ENCODE measurements at places on chromosomes 4 and X.

- no peak for DNase-seq
These were observed 8.8 kb downstream of the PPM1K start for GRCh38 chr4:88275516-88275915.

DNA sequence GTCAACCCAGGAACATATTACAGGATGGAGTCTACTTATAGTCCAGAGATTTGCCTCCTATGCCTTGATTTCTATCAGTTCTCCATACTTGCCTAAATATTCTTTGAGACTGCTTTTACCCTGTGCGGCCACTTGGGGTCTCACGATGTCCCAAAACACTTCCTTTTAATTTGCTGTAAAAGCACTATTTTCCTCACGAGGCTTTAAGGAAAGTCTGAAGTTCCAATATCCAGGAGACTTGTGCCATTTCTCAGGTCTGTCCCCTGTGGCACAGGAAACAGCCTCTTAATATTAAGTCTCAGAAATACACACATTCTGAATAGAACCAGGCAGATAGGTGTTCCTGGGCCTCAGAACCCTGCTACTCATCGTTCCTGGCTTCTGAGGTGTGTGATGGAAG is 142.9 kb downstream of the TMEM164 start:
- DNase-seq: no peak

GRCh38 chrX:30786374-30786773 is 102.7 kb downstream of the TAB3 start:
- no peak for DNase-seq

DNA sequence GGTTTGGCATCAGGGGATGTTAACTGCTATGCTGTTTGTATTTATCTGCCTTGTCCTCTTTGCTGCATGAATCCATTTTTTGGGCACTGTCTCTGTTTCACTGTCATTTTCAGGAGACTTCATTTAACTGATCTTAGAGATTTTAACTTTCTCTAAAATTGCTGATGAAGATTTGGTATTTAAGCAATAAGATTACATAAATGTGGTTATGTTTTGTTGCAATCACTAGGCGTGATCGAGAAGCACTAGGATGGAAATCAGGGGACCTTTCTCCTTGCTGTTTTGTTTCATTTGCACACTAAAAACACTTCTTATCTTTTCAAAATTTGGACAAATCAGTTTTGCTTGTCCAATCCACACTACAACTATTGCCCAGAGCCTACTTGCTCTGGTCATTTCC is 15.4 kb downstream of the CXCL2 start:
- DNase-seq: no peak

GRCh38 chr4:47167081-47168035 is 136.0 kb downstream of the GABRB1 start:
- DNase-seq: no peak
